Omental fat pad (tissue), 4 donors: ENCODE measurements at places on chromosomes 12 and 14.

DNA sequence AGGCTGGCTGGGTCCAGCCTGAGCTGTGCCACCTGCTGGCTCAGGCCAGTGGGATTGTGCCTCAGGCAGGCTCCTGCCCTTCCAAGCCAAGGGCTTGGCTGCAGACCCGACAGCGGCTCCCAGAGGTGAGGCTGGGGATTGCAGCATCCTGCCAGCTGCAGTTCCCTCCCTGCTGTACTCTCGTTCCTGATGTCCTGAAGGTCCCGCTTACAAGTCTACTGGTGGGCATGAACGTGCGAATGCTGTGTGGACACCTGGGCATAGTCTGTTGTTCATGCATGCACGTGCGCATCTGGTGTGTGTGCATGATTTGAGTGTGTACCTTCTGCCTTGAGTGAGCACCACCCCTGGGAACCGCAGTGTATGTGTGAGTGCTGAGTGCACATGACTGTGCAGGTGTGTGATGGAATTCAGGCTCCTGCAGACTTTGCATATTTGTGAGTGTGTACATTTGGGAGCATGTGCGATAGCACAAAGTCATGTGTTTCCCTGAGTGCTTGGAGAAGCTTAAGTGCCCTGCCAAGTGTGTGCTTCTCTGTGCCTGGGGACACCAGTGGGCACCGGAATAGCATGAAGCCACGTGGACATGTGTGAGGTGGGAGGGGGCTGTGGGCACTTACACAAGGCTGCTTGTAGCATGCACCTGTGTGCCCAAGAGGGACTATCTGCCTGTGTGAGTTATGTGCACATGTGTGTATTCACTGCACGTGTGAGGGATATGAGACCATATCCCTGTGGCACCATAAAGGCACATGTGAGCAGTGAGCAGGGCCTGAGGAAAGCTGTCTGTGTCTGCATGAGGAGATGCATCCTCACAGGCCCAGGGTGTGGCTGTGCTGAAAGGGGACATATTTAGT lies 19.3 kb upstream of the KRT7 start:
- DNase-seq: no peak

- peak; percentile 39 for DNase-seq
Observed at GRCh38 chr12:102484428-102484958, 4.1 kb upstream of the IGF1 start.

DNA sequence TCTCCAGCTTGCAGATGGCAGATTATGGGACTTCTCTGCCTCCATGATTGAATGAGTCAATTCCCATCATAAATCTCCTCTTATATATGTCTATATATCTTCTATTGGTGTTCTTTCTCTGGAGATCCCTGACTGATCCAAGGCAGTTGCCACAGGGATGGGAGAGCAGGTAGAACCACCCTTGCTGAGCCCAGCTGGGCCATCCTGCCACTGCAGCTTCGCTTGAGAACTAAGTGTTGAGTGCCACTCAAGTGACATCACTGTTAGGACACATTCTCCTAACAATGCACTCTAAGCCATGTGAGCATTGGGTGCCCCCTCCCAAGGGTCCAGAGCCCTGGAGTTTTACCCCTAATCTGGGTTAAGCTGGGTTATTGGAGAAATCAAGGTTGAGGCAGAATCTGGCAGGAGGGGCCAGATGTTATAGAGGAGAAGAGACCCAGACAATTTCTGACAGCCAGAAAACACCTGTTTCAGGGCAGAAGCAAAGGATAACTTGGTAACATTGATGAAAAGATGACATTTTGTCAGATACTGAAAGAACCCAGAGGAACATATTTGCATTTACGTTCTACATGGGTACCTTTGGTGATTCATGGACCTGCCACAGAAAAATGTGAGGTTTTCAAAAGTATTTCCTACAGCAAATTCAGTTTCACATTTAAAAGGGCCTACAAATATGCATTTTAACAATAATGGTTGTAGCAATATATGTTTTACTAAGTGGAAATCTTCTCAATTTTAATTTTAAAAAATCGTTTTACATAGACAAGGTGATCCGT lies 57.2 kb upstream of the MAX start:
- no peak for DNase-seq

DNA sequence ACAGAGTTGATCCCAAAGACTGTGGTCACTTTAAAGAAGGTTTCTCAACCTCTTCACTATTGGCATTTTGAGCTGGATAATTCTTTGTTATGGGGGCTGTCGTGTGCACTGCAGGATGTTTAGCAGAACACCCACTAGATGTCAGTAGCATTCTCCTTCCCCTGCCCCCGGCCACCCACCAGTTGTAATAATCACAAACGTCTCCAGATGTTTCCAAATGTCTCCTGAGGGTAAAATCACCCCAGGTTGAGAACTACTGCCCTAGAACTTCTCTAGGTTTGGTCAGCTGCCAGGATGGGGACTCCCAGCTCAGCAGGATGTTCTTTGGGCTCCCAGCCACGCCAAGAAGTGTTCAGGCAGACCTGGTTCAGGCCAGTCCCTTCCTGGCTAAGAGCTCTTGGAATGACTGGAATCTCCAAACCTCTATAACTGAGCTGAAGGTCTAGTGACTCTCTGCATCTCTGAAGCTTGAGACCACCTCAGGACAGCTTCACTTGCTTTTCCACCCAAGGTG lies 12.5 kb upstream of the AJUBA start:
- no peak for DNase-seq

DNA sequence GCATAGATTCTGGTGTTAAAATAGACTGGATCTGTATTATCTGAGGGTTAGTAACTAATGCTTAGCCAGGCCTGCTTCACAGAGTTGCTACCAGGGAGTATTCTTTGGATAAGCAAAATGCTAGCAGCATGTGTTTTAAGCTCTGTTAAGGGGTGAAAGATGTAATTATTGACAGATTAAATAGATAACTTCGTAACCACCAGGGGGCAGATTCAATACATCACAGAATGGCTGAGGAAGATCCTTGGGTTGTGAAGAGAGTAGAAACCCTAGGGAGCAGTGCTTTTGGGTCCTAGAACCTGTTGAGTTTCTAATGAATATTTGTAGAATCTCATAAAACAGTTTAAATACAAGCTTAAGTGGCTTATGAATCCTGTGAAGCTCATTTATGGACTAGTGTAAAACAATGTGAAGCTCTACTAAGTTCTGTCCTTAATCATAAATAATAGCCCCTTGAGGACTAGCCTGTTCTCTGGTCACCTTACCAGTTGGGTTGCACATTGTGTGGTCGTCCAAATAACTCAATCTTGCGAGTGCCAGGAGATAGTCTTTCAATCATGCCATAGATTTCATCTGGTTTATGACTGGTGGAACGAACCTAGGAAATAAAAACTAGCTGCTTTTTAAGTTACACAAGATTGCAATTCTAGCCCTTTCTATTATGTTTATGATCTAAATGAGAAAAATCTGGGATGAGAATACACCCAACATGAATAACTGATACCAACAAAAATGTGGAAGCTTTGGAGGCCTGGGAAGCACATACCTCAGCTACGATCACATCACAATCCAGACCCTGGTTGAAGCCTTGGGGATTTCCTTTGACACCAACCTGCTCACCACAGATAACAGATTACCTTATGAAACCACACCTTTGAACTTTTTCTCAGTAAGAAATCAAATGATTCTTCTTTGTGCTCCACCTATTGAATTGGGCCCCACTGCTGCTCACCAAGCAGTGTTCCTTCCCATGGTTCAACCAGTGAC lies 12.3 kb downstream of the METTL3 start:
- no peak for DNase-seq

DNA sequence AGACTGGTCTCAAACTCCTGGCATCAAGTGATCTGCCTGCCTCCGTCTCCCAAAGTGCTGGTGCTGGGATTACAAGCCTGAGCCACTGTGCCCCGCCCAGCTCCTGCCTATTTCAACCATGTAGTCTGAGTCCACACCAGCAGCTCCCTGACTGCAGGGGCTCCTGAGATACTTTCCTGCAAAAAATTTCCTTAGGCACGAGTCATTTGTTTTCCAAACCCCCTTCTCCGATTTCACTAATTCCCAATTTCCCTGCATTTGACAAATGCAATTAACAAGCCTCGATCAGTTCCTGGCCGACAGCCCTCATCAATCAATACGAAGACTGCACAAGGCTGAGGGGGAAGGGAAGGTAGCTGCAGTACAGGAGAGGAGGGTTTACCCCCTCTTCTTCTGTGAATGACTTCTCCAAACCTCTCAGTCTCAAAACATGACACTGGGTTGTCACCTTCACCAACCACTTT lies 10.1 kb downstream of the PSMB5 start:
- no peak for DNase-seq

DNA sequence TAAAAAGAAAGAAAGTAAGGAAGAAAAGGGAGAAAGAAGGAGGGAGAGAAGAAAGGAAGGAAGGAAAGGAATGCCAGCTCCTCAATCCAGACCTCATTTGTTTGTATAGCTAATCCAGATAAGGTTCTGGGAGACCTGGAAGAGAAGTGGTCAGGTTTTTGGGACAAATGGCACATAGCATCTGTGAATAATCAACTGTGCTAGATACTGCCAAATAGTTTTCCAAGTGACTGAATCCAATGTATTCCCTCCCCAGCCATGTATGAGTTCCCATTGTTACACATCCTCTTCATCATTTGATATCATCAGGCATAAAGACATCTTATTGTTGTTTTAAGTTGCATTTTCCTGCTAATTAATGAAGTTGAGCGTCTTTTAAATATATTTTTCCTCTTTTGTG lies 18.6 kb upstream of the PTGR2 start:
- DNase-seq: no peak

GRCh38 chr14:103023881-103024473 lies 33.4 kb downstream of the CDC42BPB start:
- no peak for DNase-seq

DNA sequence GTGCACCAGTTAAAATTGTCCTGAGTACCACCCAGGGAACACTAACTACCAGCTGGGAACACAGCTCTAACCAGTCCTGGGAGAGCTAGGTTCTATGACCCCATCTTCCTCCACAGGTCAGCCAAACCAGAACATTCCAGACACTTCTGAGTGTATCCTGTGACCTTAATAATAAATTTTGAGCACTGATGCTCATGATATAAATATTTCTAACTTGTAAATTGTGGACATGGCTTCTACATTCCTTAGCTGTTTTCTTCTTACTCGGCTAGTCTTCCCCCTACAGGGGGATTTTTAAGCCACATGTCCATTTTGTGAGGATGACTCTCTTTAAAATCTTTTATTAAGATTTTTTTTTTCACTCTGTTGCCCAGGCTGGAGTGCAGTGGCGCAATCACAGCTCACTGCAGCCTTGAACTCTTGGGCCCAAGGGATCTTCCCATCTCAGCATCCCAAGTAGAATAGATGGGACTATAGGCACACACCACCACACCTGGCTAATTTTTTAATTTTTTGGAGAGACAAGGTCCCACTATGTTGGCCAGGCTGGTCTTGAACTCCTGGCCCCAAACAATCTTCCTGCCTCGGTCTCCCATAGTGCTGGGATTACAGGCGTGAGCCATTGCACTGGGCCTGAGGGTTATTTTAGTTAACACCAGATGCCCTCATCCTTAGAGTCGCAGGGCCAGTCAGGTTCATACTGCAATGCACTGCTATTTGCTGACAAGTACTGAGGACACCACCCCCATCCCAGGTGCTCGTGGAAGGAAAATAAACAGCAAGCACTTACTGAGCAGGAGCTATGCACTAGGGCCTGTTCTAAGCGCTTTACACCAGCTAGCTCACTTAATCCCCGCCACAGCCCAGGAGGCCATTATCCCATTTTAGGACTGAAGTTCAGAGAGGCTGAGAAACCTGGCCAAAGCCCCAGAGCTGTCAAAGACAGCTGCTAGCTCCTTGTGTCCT lies 142.6 kb upstream of the NCOR2 start:
- no peak for DNase-seq

GRCh38 chr12:53097207-53097563 lies 282 bp upstream of the IGFBP6 start:
- DNase-seq: no peak

GRCh38 chr14:36454599-36455240 lies 65.3 kb downstream of the NKX2-1 start:
- no peak for DNase-seq

DNA sequence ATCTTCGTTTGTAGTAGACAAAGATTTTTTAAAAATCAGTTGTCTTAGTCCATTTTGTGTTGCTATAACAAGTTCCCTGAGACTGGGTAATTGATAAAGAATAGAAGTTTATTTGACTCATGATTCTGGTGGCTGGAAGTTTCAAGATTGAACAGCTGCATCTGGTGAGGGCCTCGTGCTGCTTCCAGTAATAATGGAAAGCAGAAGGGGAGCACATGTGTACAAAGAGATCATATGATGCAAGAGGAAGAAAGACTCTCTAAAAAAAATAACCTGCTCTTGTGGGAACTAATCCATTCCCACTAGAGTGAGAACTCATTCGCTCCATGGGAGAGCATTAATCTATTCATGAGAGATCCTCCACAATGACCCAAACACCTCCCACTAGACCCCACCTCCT lies 24.8 kb downstream of the MUCL1 start:
- DNase-seq: no peak

- DNase-seq: no peak
Observed at GRCh38 chr12:103462675-103463074, 33.1 kb downstream of the C12orf42 start.

DNA sequence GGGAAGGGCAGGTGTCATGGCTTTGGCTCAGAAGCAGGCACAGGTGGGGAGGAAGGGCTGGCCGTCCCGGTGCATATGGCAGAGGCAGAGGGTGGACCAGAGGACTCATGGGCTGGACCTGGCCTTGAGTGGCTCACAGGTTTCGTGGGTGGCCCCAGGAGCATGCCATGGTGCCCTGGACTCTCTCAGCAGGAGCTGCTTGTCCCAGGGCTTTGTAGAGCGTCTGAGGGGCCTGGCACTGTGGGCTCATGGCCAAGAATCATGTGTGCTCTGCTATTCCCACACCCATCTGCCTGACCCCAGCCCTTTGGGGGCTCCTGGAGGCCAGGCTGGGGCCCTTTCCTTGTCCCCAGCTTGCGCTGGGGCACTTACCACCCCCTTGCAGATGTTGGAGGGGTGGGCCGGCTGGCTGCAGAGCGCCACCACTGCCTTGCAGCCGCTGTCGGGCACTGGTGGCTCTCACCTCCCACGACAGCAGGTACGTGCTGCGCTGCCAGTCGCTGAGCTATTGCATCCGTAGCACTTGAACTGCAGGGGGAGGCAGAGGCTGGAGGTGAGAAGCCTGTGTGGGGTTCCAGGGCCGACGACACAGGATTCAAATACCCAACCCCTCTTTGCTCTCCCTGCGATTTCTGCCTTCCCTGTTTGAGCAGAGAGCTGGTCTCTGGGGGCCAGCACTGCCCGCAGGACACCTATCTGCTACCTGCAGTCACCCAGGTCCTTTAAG lies 187.4 kb upstream of the PRMT8 start:
- no peak for DNase-seq

GRCh38 chr14:61388976-61389576 lies 67.7 kb downstream of the PRKCH start:
- no peak for DNase-seq

GRCh38 chr14:68653108-68653507 lies 139.8 kb downstream of the ZFP36L1 start:
- no peak for DNase-seq

GRCh38 chr14:24138396-24139271 lies 2.6 kb downstream of the PSME1 start:
- DNase-seq: no peak

GRCh38 chr12:1611803-1612572 lies 17.0 kb upstream of the WNT5B start:
- no peak for DNase-seq
